ENCODE measurements at places on chromosomes 7 and 10.

DNA sequence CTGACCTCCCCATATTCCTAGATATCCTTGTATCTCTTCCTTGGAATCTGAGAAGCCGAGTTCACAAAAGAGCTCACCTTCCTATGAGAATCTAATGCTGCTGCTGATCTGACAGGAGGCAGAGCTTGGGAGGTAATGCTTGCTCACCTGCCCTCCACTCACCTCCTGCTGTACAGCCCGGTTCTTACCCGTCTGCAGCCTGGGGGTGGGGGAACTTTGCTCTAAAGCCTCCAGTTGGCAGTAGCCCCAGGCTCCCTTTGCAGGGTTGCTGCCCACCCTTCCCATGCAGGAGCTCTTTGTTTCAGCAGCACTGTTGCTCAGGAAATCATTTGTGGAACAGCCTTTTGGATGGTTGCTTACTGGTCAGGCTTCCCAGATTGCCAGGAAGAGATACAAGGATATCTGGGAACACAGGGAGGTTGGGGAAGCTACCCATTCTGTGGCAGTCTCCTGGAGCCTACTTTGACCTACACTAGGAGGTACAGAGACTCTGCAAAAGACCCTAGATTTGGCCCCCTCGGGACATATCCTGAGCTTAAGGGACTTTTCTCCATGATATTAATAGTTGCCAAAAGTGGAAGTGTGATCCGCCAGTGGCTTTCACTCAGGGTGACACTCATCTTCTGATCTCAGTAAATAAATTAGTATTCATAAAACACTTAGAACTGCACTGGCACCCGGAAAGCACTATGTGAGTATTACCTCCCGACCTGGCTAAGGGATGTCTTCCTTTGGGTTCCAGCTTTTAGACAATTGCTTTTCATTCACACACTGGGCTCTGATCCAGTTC lies 363.7 kb upstream of the PODXL start:
- DNase-seq = no peak

- DNase-seq = no peak
These were observed 35.2 kb upstream of the ITGA8 start for GRCh38 chr10:15754937-15755336.

DNA sequence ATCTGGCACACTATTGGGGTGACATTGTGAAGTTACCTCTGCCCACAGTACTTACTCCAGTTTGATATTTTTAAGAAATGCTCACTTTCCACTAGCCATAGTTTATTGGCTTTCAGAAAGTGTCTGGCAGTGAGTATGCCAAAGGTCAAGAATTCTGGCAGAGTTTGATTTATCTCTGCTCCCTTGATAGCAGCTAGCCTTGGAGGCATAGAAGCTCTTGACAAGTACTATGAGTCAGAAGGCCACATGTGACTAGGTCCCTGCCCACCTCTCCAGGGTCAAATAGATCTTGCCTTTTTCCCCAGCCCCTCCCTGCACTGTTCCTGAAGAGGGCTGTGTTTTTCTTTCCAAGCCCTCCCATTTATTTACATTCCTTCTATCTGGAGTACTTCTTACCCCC lies 202.2 kb downstream of the AUTS2 start:
- DNase-seq = peak; percentile 27

DNA sequence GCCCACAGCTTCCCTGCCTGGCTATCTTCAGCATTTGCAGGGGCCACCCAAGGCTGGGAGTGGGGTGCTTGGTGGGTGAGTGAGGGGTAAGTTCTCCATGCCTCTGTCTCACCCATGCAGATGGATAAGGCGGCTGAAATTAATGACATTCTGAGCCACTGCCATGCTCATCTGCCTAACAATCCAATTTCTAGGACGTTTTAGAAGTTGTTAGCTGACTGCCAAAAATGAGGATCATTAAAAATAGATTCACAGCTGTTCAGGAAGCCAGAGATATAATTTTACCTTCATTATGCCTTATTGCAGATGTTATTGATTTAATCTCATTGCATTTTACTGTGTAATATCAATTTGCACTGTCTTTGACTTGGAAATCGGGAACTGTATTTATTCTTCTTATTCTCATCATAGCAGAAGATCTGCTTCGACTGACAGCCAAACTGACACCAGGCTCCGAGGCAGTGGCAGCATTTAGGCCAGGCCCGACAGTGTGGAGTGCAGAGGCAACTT lies 334.4 kb upstream of the NPVF start:
- no peak for DNase-seq

- no peak for DNase-seq
These were observed 119.5 kb upstream of the INSYN2A start for GRCh38 chr10:127315888-127316287.

- DNase-seq = peak; percentile 88
These were observed 118.1 kb downstream of the SEMA3D start for GRCh38 chr7:85068799-85069198.

- DNase-seq = no peak
These were observed 13.8 kb upstream of the INPP5A start for GRCh38 chr10:132523561-132524442.

- DNase-seq = no peak
These were observed 2.4 kb downstream of the HOXA3 start for GRCh38 chr7:27149842-27150567.

GRCh38 chr10:20454331-20454730 lies 442.8 kb downstream of the NEBL start:
- no peak for DNase-seq

DNA sequence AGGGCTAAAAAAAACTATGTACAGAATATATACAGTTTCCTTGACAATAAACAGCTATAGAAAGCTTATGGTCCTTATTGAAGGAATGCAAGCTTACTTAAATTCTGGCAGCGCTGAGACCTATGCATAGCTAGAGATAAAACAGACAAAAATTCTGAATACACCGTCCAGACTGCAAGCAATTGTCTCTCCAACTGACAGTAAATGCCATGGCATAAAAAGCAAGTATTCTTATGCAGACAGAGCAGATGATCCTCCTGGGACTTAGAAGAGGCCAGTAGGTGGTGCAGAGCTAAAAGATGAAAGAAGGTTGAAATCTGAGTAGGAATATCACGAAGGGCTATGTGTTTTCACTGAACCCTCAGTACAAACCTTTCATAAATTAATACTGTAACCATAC lies 157.0 kb upstream of the CACNA2D1 start:
- DNase-seq = no peak

- DNase-seq = peak; percentile 31
These were observed 123.9 kb downstream of the TAX1BP1 start for GRCh38 chr7:27863880-27864279.

DNA sequence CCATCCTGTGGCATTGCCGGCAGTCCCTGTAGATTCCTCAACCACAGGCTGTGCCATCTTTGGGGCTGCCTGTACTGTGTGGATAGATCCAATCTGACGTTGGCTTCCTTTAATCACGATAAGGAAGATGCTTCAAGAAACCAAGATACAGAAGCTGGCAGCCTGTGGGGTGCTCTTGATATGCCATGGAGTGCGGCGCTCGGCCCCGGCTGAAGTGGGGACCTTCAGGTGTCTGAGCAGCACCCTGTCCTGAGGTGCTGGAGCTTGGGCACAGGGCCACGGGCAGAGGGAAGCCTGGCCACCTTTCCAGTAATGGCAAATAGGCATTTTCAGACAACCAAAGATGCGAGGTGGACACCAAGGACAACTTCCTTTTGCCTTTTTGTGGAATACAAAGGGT lies 139.5 kb downstream of the ACTR3B start:
- DNase-seq = no peak

DNA sequence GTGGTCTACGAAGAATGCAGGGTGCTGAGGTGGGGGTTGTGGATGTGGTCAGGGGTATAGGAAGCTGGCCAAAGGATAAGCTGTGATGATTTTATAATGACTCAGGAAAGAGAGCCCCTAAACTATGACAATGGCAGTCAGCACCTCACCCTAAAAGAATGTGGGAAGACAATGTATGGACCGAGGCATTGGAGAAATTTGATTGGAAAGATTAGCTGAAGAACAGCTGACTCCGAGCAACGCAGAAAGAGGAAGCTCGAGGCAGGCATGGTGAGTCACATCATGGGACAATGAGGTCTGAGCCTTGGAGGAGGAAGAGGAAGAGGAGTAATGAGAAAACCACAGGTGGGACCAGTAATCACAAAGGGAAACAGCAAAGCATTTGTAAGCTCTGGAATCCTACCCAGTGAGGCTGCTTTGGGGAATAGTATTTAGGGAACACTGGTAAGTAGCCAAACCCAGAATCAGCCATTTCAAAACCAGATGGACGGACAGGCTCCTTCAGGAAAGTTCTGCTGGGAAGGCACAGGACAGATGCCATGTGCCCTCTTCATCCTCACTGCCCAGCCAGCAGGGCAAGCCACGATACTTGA lies 295.4 kb downstream of the PRPF18 start:
- peak; percentile 99 for DNase-seq

DNA sequence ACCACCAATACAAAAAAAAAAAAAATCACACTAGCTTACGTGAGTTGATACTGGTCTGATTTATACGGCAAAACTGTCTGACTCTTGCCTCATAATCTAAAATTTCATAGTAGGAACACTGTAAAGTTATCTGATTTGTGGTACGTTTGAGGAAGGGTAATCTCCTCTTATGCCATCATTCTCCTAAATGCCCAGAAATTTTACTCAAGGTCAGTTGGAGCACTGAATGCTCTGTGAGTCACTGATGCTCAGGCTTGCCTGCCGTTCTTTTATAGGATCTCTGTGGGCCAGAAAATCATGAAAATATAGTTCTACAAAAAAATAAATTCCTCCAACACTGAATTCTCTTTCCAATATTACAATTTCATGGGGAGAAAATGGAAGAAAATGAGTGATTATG lies 135.7 kb downstream of the PDE1C start:
- DNase-seq = no peak

- no peak for DNase-seq
These were observed 296.7 kb downstream of the BBS9 start for GRCh38 chr7:33425929-33426678.

DNA sequence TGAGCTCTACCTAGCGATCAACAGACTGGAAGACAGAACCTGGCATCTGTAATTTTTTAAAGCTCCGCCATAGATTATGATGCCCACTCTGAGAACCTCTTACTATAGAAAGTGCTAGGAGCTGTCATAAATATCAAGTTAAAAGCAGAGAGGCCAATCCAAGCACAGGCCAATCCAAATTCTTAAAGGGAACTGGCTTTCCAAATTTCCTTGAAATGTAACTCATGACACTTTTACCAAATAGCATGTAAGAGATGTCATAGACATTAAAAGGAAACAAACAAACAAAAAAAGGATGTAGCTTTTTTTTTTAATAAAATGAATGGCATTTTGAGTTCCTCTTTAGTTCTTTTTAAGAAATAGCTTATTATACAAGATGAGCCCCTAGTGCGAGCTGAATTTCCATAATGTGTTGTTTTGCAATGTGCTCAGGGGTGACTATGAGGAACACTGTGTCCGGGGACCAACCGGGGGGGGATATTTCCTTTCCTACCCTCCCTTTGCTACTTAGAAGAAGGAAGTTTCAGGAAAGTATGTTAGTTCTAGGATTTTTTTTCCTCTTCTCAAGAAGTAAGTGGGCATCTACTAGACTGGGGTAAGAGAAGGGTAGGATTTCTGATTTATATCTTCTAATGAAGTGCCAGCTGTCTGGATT lies 23.7 kb upstream of the MRC1 start:
- no peak for DNase-seq

GRCh38 chr10:30007406-30007805 lies 52.0 kb downstream of the JCAD start:
- DNase-seq = no peak

GRCh38 chr10:91887272-91888076 lies 21.8 kb downstream of the FGFBP3 start:
- DNase-seq = peak; percentile 46

- no peak for DNase-seq
These were observed 193.5 kb downstream of the MGMT start for GRCh38 chr10:129660569-129660968.

GRCh38 chr10:52210161-52210560 lies 103.9 kb upstream of the DKK1 start:
- DNase-seq = no peak

DNA sequence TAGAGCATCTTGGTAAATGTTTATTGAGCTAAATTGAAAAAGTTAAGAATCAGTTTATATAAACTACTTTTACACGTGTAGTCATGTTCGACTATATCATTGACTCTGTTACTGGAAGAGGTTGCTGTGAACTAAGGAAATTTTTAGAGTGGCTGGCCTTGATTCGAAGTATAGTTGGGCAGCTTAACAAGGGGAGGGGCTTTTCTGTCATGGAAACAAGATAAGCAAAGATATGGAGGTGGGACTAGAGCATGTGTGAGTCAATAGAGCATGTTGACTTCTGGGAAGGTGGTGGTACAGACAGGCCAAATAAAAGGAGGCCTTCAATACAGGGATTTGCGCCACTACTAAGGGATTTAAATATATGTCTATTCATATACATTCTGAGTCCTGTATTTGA lies 7.6 kb downstream of the ATP5F1C start:
- DNase-seq = no peak

DNA sequence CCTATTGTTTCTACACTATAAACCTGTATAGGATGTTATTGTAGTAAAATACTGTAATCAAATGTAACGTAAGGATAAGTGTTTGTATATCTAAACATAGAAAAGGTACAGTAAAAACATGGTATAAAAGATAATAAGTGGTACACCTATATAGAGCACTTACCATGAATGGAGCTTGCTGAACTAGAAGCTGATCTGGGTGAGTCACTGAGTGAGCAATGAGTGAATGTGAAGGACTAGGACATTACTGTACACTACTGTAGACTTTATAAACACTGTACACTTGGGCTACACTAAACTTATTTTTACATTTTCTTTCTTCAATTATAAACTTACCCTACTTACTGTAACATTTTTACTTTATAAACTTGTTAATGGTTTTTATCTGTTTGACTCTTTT lies 732.9 kb upstream of the LRRN3 start:
- DNase-seq = no peak

DNA sequence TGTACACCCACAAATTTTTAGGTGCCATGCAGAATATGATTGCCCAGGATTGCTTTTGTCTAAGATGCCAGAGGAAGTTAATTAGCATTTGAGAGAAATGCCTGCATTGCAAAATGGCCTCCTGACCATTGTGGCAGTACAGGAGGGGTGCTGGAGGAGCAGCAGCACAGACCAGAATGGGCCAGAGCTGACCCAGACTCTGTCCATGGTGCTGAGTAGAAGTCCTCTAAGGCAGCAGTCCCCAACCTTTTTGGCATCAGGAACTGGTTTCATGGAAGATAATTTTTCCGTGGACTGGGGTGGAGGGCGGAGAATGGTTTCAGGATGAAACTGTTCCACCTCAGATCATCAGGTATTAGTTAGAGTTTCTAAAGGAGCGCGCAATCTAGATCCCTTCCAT lies 217.8 kb upstream of the AGK start:
- DNase-seq = no peak

DNA sequence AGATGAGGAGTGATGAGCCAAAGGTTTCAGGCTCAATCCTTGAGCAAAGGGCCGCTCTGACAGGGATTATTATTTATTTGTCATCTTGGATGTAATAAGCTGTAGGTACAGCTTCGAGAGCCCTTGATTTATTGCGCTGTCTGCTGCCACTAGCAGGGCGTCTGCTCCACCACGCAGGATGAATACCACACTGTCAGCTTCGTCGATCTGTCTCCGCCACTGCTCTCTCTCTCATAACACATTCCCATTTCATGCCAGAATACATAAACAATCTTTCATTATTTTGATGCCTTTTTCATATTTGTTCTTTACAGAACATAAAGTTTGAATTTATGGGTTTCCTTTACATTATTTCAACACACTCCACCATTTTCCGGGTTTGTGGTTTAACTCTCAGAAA lies 276.6 kb downstream of the LRMDA start:
- peak; percentile 55 for DNase-seq

GRCh38 chr10:89095701-89096391 lies 105.2 kb downstream of the FAS start:
- no peak for DNase-seq

All from fibroblast of skin of right quadriceps (primary cell).